Skeletal muscle cell (primary cell): ENCODE measurements at places on chromosomes 12 and 14.
A peak's percentile ranks its signal among the peaks of the same experiment; 100 is the strongest.

DNA sequence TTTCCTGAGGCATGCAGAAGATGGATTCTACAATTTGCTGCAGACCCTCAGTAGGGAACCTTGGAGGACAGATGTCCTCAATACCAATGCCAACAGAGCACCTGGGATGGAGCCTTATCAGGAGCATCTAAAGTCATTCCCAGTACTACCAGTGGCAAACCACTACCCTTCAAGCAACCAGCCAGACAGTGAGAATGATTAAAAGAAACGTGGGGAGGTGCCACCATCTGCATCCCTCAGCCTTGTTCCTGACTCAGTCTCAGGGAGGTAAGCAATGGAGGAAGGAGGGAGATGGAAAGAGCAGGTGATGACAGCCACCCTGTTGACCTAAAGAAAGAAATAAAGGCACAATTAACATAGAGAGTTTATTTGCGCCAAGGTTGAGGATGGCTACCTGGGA lies 175.2 kb upstream of the GRIN2B start:
- no peak for DNase-seq

DNA sequence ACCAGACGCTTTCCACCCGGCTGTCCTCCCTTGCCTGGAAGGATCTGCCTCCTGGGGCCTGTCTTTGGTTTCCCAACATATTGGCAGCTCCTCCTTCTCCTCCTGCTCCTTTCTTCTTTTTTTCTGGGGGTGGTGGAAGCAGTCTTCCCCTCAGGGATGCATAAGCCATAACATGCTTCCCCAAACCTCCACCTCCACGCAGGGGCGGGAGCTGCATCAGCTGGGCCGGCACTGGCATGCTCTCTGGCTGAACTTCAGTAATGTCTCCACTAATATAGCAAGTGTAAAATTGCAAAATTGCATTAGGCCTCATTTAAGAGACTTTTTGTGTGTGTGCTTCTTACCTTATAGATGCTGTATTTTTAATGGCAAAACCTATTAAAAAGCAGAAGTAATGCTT lies 58.6 kb downstream of the GLT1D1 start:
- no peak for DNase-seq

- DNase-seq, result no peak
Observed at GRCh38 chr14:65184032-65184764, 81.9 kb upstream of the MAX start.

DNA sequence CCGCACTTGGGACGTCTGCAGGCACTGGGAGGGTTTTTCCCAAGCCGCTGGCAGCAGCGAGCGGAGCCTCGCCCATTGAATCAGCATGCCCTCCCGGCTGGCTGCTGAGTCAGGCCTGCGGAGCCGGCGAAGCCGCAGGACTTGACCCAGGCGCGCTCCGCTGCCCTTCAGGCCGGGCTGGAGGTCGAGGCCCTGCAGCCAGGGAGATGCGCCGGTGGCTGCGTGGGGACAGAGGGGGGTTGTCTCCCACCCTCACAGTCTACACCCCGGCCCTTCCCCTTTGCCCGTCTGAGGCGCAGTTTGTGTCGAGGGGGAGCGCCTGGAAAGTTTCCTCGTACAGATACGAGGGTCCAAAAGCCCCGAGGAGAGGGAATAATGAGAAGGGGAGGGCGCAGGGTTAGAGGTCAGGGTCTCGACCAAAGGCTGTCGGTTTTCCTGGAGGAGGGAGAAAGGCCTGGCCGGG lies 759 bp upstream of the KLC1 start:
- DNase-seq, result no peak

DNA sequence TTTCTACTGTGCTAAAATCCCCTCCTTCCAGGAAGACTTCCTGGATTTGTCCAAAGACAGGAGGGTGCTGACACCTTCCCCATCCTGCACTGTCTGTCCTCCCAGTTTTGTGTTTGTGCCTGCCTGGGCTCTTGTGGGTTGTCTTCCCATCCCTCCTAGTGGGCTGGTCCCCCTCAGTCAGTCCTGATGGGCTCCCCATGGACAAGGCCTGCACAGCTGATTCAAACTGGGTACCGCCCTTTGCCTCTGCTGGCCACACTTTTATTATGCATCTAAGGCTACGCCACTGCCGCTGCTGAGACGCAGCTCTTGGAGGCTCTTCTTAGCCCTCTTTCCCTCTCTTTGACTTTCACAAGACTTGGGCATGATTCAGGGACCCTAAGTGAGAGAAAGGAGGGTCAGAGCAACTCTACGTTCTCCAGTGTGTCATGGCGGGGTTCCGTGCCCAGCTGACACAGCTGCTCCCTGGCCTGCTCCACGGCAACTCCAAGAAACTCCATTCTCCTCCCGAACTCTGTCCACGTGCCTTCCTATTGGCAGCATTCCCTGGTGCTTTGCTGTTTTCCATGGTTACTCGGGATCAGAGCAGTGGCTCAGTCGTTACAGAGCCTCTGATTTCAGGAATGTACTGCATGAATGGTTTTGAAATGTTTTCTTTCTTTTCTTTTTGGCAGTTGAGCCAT lies 3.8 kb upstream of the KRT85 start:
- no peak for DNase-seq

DNA sequence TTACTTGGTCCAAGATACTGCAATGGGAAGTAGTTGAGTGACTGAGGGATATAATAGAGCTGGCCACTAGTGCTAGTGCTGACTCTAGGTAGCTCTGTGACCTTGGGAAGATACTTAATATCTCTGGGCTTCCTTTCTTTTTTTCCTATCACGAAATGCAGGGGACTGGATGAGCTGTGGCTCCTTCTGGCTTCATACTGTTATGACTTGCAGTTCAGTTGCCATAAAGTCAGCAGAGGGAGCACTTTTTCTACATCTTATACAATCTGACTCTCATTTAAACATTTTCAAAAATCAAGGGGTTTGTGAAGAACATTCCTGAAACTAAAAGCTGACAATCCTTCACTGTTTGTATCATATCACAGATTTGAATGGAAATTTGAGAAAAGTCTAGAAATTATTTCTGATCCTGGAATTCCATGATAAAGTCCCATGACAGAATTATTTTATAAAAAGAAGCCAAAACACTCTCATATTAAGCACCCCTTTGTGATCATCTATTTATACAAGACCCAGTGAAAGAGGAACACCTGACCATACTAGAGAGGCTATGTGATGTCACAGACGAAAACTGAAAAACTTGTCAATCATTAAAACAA lies 5.3 kb downstream of the BHLHE41 start:
- no peak for DNase-seq

DNA sequence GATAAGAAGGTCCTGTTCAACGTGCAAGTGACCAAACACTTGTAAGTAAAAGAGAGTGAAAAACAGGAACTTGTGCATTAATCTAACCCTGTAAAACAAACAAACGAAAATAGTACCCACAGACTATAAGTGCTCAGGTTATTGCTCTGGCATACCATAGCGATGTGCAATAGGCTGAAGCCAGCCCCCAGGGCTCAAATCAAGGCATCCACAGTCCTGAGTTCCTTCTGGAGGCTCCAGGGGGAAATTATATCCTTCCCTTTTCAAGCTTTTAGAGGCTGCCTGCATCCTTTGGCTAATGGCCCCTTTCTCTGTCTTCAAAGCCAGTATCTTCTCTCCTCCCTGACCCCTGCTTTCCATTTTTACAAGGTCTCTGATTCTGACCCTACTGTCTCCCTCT lies 8.1 kb upstream of the CMAS start:
- DNase-seq, result no peak

DNA sequence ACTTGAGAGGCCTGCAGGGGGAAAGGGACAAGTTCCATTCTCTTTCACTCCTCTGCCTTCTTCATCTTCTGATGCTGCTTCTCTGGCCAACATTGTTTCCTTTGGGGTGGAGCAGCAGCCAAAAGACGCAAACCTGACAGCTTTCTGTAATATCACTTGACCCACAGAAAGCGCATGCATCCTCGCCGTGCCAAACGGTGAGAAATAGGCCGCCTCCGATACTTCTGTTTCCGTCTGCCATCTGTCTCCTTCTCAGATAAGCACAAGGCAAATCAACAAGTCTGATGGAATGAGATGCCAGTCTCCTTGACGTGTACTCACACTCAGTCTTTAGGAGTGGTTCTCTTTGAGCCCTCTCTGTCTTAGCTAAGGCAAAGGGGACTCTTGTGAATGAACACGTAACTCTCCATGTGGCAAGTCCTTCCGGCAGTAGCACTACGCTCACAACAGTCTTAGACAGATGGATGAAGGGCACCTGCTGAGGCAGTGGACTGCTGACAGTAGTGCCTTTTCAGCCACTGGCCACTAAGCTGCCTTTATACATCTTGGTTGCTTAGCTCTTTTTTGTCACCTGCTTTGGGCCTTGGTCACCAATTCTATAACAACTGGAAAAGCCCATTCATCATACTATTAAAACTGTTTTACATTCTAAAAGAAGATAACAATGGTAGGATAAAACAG lies 214.1 kb downstream of the FBXL14 start:
- no peak for DNase-seq

DNA sequence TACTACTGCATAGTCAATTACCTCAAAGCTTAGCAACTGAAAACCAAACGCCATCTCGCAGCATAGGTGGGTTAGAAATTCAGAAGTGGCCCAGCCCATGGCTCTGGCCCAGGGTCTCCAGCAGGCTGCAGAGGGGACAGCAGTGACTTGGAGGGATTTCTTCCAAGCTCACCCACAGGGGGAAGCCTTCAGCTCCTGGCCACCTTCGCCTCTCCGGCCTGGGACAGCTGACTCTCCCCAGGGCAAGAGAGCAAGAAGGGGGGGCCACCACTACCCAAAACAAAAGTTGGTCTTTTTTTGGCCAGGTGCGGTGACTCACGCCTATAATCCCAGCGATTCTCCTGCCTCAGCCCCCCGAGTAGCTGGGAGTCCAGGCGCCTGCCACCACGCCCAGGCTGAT lies 32.2 kb upstream of the ANKRD9 start:
- no peak for DNase-seq

- no peak for DNase-seq
Observed at GRCh38 chr12:52246720-52247621, 13.9 kb downstream of the KRT7 start.

GRCh38 chr12:50401500-50402081 lies 906 bp downstream of the LARP4 start:
- no peak for DNase-seq

- no peak for DNase-seq
Observed at GRCh38 chr12:113914806-113915205, 51.3 kb downstream of the RBM19 start.

DNA sequence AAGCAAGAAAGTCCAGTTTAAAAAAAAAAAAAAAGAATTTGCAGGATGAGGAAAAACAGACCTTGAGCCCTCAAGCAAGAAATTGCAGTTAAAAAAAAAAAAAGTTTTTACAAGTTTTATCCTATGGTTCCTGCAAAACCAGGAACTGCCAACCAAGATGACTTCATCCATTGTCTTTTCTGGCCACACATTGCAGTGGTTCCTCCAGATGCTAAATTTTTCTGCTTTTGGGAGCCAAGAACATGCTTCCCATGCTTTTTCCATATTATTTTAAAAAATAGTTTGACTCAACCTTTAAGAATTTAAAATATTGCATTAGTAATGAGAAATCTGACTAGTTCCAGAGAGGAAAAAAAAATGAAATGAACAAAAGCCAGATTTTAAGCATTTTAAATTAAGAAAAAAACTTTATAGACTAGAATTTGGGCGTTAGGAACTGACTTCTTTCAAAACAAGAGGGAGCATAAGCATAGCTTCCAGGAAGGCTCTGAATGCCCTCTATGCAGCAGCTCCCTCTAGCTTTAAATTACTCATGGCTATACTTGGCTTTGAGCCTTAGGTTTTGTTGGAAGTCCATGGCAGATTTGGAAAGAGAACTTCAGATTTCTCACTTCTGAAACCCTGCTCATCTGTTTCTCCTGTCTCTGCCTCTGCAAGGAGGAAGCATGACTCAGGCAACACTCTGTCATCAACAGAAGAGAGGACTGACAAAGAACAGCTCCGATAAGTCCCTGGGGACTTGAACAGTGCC lies 124.5 kb downstream of the GPR65 start:
- peak; percentile 65 for DNase-seq

- DNase-seq, result no peak
Observed at GRCh38 chr14:69784942-69785341, 12.1 kb downstream of the SLC10A1 start.

- no peak for DNase-seq
Observed at GRCh38 chr14:99559286-99559990, 44.6 kb downstream of the CCDC85C start.

DNA sequence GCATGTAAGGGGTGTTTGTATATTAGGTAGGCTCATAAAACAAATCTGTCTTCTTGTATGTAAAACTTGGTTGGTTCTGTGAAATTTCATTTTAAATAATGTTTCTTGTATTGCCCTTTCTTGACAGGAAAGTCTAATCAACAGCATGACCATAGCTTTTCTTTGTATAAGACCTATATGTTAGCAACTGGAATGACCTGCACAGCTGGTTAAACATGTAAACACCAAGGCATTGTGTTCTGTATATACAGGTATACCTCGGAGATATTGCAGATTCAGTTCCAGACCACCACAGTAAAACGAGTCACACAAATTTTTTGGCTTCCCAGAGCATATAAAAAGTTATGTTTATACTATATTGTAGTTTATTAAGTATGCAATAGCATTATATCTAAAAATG lies 183.6 kb downstream of the ERC1 start:
- DNase-seq, result no peak

- DNase-seq, result no peak
Observed at GRCh38 chr14:57182760-57183503, 85.8 kb downstream of the EXOC5 start.

GRCh38 chr12:31002999-31003398 lies 70.7 kb upstream of the DDX11 start:
- DNase-seq, result no peak

DNA sequence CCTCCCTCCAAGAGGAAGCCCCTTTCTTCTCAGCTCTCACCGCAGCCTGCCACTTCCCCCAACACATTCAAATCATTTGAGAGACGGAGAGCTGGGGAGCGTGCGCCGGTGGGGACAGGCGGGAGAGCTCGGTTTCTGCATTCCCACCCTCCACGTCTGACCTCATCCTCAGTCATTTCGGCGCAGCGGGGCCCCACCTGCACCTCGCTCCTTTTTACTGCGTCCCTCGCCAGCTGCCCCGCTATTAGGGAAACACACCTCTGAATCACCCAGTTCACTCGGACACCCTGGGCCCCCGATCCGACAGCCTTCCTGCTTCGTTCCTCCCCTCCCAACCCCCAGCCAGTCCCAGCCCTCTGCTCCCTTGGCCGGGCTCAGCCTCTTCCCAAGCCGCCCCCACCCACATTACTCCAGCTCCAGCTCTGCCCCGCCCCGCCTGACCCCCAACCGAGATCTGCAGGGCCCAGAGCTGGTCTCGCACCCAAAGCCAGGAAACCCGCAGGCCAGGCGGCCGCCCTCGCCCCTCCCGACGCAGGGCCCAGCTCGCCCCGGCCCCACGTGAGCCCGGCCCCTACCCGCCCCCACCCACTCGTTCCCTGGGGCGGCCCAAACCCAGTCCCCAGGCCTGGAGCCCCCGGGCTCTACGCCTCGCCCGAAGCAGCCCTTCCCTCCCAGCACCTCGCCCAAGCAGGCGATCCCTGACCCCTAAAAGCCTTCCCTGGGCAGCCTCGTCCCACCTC lies 783 bp downstream of the CORO1C start:
- peak; percentile 57 for DNase-seq

DNA sequence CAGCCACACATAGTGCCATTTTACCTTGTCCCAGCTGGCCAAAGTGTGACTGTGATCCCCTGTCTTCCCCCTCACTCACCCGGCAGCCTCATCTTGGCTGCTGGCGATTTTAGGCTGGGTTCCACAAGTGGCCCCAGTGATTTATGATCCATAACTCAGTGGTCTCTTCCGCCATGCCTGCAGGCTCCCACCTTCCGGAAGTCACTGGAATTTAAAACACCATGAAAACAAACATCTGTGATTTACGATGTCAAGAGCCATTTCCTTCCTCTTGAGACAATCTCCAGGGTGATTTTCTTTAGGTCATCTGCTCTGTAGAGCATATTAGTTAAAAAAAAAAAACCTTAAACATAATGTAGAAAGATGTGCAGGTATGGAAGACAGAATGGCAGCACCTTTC lies 282.3 kb downstream of the CACNA1C start:
- DNase-seq, result no peak
